ENCODE measurements at places on chromosomes 6 and 20.

DNA sequence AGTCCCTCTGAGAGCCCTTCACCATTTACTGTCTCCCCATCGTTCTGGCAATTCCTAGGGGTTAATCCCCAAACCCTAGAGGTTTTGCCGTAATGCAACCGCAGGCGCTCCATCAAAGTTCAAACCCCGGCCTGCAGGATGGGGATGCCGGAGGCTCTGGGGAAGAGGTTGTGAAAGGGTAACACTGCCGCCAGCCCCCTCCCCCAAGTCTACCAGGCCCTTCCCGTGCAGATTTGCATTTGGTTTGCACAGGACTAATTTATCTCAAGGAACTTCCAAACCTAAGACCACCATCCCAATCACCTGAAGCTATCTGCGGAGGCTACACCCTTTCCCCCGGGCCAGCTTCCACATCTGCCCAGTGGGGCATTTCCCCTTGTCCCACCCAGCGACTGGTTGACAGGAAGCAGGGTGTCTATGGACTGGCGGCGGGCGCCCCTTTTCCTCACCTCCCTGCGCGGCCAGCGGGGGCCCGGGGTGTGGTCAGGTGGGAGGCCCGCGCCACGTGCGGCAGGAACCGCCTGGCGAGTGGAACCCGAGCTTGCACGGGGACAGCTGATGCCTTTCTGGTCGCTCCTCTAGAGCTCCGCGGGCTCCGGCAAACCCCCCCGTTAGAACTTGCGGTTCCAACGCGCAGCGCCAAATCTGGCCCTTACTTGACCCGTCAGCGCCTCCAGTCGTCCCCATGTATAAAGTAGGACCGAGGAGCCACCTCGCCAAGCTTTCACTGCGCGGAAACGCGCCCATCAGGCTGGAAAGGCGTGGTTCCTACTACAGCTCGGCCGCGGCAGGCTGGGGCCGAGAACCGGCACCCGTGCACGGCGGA is 9.4 kb upstream of the SLC4A11 start:
- peak; percentile 72 for DNase-seq

- DNase-seq, result no peak
These were observed 77.3 kb downstream of the CD40 start for GRCh38 chr20:46195264-46196036.

GRCh38 chr6:128478230-128479047 is 42.0 kb downstream of the PTPRK start:
- DNase-seq, result no peak

- DNase-seq, result no peak
These were observed 116.8 kb upstream of the TNFAIP3 start for GRCh38 chr6:137750297-137750696.

GRCh38 chr6:83862776-83863471 is 3.4 kb downstream of the CYB5R4 start:
- DNase-seq, result no peak

GRCh38 chr6:50187351-50187921 is 137.7 kb upstream of the DEFB112 start:
- peak; percentile 49 for DNase-seq

DNA sequence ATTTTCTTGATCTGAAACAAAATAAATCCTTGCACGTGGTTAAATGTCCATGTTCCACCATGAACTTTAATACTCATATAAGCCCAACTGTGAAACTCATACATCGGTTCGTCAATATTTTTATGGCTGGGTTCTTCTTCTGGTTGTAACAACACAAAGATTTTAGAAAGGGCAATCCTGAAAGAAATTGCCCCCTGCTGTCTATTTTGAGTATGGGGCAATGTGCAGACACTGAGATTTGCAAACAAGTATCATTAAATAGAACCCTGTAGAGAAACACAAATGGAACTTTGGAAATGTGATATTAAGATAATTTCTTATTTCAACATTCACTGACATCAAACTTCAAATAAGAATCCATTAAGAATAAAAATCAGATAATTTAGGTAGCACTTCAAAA is 80.2 kb upstream of the PHACTR1 start:
- DNase-seq, result no peak

DNA sequence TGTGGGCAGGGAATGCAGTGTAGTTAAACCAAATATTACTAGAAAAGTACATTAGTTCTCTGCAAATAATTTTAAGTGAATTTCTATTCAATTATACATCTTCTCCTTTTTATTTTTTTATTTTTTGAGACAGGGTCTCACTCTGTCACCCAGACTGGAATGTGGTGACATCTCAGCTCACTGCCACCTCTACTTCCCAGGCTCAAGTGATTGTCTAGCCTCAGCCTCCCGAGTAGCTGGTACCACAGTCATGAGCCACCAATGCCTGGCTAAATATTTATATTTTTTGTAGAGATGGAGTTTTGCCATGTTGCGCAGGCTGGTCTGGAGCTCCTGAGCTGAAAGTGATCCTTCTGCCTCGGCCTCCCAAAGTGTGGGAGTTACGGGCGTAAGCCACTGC is 76.1 kb downstream of the ITCH start:
- no peak for DNase-seq

DNA sequence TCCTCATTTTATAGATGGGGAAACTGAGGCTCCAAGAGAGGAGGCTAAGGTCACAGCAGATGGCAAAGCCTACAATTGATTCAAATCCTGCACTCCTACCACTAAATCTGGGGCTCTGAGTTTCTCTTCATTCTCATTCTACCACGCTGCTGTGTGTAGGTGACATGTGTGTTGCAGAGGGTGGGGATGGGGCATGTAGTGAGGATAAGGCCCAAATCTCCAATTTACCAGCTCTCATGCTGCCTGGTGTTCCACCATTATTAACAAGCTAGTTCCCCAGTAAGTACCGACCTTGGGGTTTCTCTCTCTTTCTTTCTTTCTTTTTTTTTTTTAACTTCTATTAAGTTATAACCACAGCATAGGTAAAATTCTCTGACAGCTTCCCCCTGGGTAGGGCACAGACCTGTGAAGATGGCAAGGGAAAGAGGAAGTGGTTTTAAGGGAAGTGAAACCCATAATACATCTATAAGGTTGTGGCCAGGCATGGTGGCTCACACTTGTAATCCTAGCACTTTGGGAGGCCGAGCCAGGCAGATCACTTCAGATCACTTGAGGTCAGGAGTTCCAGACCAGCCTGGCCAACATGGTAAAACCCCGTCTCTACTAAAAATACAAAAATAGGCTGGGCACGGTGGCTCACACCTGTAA is 13.0 kb upstream of the MATN4 start:
- no peak for DNase-seq

DNA sequence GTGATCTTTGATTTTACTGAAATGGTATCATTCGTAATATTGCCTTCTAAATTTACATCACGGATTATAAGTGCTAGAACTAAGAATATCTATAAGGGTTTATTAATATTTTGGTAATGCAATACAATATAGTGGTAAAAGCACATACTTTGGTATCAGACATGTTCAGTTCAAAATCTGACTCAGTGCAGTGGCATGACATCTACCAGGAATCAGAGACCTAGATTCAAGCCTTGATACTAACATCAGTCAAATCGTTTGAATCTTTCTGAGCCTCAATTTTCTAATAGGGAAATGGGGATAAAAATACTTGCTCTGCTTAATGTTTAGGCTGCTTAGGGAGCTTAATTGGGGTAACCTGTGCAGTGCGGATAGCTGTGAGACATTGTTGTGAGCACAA is 488.0 kb downstream of the BCKDHB start:
- no peak for DNase-seq

DNA sequence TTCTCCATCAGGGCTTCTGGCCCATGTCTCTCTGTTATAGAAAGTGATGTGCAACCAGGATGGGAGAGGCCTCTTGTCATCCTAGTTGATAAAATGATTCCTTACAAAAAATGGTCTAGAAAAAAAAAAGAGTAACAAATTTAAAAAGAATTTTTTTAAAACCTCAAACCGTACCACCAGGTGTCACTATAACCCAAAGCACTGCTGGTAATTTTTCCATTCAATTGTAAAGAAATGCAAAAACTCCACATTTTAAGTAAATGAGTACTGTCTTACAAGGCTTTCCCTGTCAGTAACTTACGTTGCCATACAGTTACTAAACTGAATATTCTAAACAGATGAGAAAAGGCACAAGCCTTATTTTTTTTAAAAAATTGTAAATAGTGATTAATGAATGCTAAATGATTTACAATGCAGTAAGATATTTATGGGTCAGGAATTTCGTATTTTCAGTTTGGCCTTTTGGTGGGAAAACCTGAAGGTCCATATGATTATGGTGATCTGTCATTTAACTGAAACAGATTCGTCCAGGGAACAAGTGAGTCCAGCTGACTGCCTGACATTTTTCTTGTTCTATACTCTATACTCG is 95.4 kb downstream of the OGFRL1 start:
- no peak for DNase-seq

DNA sequence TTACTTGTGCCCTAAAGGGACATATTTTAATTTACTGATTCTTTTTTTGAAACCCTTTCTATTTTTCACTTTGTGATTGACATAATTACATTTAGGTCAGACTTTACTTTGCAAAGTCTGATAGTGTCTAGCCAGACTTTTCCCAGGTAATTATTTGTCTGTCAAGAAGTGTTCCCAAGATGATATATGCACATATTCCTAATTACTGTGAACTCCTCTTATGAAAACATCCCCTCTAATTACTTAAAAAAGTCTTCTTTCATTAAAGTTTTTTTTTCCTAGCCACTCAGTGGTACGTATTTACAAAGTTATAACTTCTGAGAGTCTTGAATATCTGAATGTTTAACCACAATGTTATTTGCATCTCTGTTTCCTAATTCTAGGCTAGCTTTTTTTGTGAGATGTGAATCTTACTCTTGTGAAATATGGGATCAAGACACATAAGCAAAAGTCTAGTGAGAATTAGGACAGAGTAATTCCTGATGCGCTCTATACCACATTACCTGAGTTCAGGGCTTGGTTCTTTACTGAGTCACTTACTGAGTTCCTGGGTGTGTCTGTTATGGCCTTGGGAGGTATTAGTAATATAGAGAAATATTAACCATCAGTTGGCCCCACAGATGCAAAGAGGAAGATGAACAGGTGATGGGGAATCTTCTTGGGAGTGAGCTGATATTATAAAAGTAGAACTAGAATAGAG is 27.9 kb downstream of the FAM83B start:
- DNase-seq, result no peak

DNA sequence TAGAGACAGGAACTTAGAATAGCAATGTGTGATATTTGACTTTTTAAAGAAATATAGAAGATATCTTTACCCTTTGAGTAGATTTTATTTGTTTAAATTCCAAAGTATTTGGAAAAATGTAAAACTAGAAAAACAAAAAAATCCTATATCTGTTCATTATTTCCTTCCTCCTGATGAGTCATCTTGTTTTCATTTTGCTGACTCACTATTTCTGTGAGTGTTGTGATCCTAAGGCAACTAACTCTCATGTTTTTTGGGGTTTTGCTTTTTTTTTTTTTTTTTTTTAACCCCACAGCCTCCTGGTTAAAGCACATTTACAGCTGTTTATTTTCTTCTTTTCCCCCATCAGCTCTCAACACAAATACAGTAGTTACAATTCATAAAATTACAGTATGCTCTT is 37.8 kb upstream of the THEMIS start:
- no peak for DNase-seq

DNA sequence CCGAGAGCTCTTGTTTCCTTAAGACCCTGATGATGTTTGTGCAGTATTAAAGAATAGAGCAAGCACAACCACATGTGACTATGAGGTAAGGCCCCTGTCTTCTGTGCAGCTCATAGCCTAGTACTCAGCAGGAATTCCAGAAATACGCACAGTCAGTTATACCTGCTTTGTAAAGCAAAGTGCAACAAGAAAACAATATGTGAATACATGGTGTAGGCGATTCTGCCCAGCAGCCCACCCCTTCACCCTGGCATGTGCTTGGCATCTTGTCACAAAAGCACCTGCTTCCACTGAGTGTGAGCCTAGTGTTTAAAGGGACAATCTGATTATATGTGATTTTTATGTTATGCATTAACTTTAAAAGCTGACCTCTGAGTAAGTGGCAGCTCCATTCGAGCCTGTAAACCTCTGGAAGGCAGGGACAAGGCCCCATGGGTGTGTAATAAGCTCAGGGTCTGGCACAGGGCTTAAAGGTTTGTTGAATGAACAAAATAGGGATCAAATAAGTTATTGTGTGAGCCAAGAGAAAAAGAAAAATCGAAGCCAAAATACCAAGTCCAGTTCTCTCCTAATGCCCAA is 148.7 kb downstream of the DOK5 start:
- DNase-seq, result no peak

DNA sequence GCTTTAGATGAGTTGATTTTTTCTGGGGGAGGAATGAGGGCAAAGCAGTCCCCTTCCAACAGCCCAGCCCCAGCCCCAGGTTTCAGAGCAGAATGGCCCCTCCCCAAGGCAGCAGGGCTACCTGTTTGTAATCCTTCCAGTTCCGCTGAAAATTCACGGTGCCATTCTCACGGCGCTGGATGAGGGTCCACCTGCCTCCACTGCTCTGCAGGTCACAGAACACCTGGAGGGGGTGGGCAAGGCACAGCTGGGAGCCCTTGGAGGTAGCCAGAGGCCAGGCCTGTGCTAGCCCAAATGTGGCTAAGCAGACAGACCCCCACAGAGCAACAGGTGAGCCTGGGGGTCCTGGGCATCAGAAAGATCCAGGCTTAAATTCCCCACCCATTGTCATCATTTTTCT is 36.5 kb downstream of the ANGPT4 start:
- DNase-seq, result no peak

DNA sequence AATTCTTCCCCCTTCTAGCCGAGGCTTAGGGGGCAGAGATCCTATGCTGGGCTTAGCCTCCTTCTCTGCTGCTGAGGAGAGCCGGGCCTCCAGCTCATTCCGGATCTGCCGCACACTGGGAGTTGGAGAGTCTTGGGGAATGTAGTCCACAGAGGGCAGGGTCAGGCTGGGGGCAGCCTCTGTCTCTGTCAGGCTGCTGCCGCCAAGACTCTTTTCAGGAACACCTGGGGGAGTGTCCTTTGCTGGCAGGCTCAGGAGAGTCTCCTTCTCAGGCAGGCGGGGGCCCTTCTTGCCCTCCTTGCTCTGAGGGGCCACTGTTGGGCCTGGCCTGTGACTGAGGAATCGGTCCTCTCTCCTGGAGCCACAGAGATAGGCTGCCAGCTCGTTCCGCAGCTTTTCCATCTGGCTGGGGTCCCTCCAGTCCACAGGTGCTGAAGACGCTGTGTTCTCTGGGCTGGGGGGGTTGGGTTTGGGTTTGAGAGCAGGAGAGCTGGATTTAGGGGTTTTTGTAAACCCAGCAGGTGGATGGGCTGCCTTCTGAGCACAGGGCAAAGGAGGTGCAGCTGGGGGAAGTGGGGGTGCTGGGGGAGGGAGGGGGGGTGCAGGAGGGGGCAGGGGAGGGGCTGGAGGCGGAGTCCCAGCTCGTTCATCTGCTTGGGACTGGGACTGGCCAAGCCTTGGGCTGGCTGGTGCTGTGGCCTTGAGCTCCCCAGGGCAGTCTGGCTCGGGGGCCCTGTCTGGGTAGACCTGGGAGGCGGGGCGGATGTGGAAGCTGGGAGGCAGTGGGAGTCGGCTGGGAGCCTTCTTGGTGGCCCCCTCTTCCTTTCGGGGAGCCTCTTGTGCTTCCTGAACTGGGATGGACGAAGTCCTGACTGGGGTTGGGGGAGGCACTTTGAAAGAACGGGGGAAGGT is 36.1 kb downstream of the C6orf132 start:
- no peak for DNase-seq

GRCh38 chr6:105815661-105816555 is 270.2 kb upstream of the PRDM1 start:
- DNase-seq, result no peak

- DNase-seq, result no peak
These were observed 66.1 kb upstream of the GLP1R start for GRCh38 chr6:38982470-38982869.

Measured in islet precursor cell (in vitro differentiated cells).